ENCODE measurements at places on chromosomes 3 and 15.

DNA sequence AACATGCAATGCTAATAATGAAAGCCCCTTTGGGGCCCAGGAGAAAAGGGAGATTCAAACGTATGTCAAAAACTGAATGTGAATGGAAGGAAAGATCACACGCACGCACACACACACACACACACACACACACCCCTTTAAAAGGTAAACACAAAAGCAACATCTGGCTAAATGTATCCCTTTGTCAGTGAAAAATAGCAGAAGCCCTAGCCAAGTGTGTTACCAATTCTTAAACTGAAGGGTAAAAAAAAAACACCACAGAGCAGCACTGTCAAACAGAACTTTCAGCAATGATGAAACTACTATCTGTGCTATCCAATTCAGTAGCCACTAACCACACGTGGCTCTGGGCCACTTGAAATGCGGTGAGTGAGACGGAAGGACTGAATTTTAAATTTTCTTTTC, 4.9 kb downstream of the RFTN1 start:
- DNase-seq = peak; percentile 58

DNA sequence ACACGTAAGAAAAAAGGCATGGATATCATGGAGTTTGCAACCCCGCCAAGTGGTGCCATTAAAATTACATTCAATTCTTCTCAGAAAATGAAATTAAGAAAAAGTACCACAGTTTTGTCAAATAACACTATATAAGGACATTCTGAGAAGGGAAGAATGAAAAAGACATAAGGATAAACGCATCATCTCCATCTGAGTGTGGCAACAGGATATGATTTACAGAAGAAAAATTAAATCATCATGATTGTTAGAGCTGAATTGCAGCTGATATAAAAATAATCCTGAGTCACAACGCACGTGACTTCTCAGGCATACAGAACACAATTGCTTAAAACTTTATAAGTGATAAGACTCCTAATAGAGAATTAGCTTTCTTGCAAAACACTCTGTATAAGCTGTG, 133.8 kb downstream of the GREM1 start:
- DNase-seq = no peak

DNA sequence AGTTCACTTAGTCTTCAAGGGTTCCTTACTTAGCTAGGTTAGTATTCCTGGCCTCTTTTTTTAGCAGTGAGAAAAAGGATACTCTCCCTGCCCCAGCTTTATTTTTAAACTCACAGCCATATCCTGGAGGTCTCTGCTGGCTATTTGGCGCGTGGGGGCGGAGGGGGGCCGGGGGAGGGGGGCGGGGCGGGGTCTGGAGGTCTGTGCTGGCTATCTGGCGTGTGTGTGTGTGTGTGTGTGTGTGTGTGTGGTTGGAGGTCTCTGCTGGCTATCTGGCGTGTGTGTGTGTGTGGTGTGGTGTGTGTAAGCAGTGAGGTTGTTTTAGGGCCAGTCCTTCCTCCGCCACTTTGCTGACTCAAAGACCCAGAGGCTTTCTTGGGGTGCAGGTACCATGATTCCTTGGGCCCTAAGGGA, 579 bp upstream of the PLAAT1 start:
- no peak for DNase-seq

- no peak for DNase-seq
These were observed 290.5 kb upstream of the GADL1 start for GRCh38 chr3:31185062-31185357.

- DNase-seq = no peak
These were observed 81.5 kb downstream of the SLC25A26 start for GRCh38 chr3:66302288-66302687.

DNA sequence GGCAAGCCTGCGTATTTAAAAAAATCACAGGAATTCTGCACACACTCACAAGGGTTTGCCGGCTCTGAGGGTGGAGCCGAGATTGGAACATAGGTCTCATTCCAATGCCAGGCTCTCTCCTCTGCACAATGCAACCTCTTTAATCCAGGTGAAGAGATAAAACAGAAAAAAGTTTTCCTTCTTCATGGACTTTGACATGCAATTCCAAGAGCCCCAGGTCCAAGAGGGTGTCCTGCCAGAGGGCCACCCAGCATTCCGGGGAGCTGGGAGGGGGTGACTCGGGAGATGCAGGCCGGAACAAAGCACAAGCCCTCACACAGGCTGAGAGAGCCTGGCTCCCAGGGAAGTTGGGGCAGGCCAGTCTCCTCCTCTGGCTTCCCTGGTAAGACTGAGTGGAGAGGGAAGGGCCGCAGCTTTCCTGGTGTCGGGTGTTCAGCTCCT, 6.7 kb upstream of the SLC12A8 start:
- no peak for DNase-seq

DNA sequence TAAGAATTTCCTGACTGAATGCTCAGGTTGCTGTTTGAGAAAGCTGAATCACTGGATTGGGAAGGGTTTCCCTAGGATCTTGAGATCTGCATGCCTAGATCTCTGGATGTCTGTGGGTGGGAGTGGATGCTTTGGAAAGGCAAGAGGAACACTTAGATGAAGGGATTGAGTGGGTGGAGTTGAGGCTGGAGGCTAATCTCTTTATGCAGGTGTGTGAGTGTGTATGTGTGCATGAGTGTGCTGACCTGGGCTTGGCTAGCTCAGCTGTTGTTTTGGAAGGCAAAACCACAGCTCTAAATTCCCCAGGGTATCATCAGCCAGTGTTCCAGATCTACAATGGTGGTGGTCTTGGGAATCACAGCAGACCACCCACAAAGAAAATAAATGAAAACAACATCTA, 60.5 kb downstream of the CLDN1 start:
- DNase-seq = no peak

- no peak for DNase-seq
These were observed 23.9 kb downstream of the TMEM207 start for GRCh38 chr3:190425833-190426232.

DNA sequence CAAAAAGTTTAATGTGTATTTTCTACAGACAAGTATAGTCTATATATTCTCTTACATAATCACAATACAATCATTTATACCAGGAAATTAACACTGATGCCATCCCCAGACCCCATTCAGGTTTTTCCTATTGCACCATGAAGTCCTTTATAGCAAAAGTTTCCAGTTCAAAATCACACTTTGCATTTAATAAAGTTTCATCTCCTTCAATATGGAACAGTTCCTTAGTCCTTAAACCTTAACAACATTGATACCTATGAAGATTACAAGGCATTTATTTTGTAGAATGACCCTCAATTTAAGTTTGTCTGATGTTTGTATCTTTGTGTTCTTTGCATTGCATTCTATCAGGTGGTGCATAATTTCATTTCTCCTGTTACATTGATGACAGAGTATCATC, 2.0 kb upstream of the SMARCC1 start:
- DNase-seq = no peak

DNA sequence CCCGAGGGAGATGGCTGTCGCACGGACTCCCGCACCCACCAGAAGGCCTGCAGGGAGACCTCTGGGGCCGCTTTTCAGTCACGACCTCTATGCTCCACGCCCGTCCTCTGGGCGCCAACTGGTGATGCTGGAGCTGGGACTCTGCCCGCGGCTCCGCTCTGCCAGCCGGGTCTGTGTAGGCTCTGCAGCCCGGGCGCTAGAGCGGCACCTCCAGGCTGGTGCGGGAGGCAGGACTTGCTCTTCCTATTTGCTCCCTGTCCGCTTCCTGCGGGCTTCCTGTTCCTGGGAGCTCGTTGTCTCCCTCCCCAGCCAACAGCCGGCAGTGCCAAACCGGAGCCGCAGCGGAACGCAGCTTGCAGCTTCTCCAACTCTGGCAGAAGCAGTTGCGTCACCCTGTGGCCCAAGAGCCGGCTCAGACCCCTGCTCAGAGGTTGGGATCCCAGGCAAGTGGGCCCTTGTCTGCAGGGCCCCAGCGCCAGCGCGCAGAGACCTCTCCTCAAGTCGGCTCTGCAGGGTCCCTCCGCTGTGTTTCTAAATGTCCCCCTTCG, 285.9 kb downstream of the XXYLT1 start:
- DNase-seq = peak; percentile 47

DNA sequence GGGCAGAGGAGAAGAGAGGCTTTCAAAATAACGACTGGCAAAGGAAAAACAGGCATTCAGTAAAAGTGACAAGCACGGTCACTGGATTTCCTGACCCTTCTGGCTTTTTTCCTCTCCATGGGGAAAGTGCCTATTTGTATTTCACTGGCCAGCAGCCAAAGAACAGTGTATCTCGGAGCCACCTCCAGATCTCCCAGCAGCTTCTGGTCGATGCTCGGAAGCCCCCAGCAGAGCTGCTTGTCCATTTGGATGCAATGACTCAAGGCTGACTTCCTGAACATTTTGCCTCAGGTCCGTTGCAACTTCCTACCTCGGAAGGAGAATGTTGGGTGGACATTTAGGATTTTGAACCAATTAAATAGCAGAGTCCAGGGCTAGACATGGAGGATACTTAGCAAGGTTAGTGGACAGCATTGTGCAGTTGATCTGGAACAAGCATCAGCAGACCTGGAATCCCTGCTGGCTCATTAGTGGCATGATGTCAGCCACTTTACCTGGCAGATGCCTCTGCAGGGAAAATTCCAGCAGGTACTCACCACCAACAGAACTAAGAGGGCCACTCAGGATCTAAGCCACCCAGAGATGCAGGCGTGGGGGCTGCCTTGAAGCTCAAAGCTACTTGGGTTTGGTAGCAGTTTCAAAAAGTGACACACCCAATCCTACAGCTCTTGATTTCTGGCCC, 1.1 kb downstream of the FAM107A start:
- no peak for DNase-seq

- DNase-seq = no peak
These were observed 140.1 kb downstream of the IL20RB start for GRCh38 chr3:137097852-137098251.

- peak; percentile 6 for DNase-seq
These were observed 30.0 kb upstream of the NR2E3 start for GRCh38 chr15:71780115-71780976.

DNA sequence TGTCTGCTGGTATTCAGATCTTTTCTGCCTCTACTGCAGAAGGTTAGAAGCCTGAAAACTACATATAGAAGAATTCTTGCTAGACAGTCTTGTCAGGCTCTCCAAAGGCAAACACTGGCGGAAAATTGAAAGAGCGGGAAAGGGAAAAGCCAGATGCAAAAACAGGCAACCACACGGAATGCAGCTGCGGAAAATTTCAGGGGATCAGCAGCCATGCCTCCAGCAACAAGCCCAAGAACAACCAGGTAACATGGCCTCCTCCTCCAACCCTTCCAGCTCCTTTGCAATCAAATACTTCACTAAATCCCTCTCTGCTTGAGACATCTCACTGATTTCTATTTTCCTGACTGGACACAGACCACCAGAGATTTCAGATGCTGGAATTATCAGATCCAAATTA, 9.6 kb downstream of the UBP1 start:
- DNase-seq = no peak

DNA sequence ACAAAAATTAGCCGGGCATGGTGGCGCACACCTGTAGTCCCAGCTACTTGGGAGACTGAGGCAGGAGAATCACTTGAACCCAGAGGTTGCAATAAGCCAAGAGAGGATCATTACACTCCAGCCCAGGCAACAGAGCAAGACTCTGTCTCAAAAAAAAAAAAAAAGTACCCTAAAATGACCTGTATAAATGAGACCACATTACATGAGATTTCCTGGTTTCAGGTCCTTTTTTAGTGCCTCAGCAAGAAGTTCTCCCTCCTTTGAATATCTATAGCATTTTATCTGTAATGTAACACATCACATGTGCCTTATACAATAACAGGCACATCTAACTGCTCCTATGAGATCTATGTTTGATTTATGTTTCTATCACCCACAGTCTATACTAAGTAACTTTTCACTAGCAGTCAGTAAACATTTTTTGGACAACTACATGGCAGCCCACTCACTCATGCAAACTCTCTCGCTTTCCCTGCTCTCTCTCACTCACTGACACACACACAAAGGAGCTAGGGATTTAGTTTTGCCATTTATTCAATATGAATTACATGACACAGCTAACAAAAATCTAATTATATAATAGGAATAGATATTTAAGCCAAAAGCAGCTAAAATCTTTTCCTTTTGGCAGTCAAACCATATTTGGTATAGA, 34.1 kb downstream of the ADAM10 start:
- no peak for DNase-seq

GRCh38 chr3:21017115-21017852, 733.7 kb downstream of the ZNF385D start:
- DNase-seq = no peak

- DNase-seq = no peak
These were observed 68.8 kb downstream of the TCF12 start for GRCh38 chr15:56987286-56987685.

DNA sequence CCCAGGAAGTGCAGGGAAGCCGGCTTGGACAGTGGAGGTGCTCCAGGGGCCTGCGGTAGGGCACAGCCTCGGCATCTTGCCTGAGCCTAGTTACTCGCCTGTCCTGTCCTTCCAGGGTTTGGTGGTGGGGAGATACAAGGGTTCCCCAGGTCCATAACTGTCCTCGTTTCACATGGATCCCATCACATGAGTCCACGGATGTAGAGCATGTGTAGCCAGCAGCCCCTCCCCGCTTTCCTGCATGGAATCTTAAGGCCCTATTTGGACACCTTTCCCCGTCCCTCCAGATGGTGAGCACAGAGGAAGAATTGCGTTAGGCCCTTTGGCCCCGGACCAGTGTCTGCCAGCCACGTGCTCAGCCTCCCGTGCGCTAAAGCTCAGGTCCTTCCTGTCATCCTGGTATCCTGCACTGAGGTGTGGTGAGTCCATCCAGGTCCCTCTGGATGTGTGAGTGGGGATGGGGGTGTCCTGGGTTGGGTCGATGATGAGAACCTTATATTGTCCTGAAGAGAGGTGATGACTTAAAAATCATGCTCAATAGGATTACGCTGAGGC, 230.4 kb downstream of the SNRPN start:
- no peak for DNase-seq

- no peak for DNase-seq
These were observed 64.2 kb downstream of the MYO5A start for GRCh38 chr15:52464478-52464877.

DNA sequence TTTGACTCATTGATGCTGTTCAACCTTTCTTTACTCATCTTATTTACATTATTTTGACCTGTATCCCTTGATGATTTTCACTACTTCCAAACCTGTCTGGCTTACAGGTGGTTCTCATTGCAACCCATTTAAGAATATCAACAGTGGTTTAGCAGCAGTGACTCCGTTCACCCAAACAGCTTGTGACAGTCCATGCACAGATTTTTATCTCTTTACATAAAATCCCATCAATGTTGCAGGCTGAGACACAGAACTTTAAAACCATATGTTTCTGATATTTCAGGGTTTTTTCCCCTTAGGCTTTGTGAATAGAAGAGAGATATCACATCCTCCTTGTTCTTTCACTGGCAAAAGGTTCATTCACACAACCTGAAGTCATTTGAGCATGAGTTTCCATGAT, 149.1 kb upstream of the CDIN1 start:
- DNase-seq = no peak

Data from inflammatory macrophage treated with lipopolysaccharide for 1 hour (primary cell).